ENCODE measurements at places on chromosomes 5 and 9. TPM values are rescaled to one million over a fixed set of nuclear protein-coding genes. Genes with fewer than 3 reads are reported as not detected.

Gene FYB1
- 0.11 TPM for total RNA-seq

Gene CCDC180
- total RNA-seq = 3.5 TPM

Gene KLF4
- 3.2 TPM for total RNA-seq

Gene SLC38A9
- 30.0 TPM for total RNA-seq

Gene LSM11
- total RNA-seq = 4.4 TPM

Gene SLC31A2
- 8.4 TPM for total RNA-seq

Gene REEP2
- total RNA-seq = 16.0 TPM

Gene SPINK4
- total RNA-seq = not detected

Gene TLE4
- total RNA-seq = 96.3 TPM

Gene TMEM215
- total RNA-seq = 3.0 TPM

Gene CYLC2
- not detected for total RNA-seq

Gene OLFM1
- 5.5 TPM for total RNA-seq

- DNase-seq = peak; percentile 58
Observed at GRCh38 chr5:159854916-159855315, 61.4 kb upstream of the ADRA1B start.

DNA sequence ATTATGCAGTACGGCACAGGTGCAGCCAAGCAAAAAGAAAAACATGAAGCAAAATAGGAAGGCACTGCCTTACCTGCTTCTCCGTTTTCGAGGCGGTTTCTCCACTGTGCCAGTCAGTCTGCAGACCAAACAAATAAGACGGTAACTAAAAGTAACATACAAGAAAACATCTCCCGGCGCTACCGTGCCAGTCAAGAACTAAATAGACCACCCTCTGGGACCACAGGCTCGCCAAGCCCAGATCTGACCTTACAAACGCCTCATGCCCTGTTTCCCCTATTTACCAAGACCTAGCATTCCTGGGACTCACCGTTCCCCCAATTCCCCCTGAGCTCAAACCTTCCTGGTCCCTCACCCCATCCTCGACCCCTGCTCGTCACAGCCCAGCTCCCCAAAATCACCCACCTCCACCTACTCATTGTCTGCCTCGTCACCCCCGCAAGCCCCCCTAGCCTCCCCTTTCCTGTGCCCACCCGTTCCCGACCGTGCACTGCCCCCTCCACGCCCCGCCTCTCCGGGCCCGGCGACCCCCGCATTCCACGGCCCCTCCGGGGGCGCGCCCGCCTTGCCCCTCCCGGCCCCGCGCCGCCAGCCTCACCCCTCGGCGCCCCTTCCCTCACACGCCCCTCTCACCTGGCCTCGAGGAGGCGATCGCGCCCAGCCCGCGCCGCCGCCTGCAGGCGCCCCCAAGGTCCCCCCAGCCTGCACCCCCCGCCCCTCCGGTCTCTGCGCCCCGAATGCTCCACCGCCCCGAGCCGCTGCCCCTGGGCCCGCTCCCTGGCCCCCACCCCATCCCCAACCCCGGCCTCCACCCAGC, 560 bp downstream of the SCAI start:
- DNase-seq = no peak

GRCh38 chr5:156934450-156935211, 28.4 kb downstream of the TIMD4 start:
- DNase-seq = no peak

GRCh38 chr5:160923411-160923810, 71.4 kb upstream of the ATP10B start:
- DNase-seq = no peak

- no peak for DNase-seq
Observed at GRCh38 chr9:106174346-106174745, 480.0 kb downstream of the TMEM38B start.

- DNase-seq = no peak
Observed at GRCh38 chr9:777978-778377, 63.5 kb upstream of the DMRT1 start.

- no peak for DNase-seq
Observed at GRCh38 chr5:172276214-172276613, 7.3 kb downstream of the UBTD2 start.

DNA sequence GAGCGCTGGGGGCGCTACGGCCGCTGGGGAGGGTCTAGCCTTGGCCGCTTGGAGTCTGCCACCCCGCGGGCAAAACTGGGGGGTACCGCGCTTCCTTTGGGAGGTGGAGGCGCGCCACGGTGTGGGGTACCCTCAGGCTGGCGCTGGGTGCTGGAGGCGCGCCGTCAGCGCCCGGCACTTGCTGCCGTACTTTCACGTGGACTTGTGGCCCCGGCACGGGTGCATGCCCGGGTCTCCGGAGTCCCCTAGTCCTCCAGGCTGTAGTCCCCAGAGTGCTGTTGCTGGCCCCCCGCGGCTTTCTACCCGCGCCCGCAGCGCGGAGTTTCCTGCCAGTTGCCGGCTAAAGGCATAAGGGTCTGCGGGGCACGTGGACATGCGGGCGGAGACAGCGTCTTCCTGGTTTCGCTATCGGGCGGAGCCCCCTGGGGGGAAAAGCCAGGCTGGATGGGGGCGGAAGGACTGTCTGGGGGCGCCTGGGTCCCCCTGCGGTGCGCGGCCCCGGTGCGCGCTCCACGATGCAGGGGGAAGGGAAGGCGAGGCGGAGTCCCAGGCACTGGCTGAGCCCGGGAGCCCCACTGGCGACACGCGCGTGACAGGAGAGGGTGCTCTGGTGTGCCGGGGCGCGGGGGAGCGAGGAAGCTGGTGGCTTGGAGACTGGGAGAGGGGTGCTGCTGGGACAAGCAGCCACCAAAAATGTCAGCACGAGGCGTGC, 666 bp downstream of the PPARGC1B start:
- DNase-seq = peak; percentile 8

DNA sequence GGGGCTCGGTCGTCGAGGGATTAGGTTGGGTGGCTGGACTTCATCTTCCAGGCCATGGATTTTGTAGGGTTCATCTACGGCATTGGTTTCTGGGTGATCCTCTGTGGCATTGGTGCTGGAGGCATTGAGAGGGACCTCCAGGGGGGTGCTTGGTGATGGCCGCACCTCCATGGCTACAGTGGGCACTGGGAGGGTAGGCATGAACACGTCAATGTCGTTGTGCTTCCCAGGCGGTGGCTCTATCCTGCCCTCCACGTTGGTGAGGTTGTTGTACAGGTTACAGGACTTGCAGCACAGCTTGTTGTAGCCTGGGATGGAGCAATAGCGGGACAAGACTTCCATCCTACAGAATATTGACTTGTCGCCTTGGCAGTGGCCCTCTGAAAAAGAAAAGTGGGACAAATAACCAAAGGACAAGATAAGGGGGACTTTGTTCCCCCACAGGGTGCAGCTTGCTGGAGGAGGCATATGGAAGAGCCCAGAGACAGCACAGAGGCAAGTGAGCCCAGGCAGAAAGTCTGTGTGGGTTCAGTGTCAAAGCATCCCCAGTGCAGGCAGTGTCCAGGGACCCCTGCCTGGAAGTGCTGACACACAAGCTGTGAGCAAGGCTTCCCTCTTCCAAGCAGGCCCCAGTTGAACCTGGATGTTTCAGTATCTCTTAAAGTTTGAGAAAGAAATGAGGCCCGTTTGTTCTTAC, 53.9 kb downstream of the ZNF354C start:
- no peak for DNase-seq

GRCh38 chr5:50655067-50655809, 11.2 kb upstream of the PARP8 start:
- no peak for DNase-seq

DNA sequence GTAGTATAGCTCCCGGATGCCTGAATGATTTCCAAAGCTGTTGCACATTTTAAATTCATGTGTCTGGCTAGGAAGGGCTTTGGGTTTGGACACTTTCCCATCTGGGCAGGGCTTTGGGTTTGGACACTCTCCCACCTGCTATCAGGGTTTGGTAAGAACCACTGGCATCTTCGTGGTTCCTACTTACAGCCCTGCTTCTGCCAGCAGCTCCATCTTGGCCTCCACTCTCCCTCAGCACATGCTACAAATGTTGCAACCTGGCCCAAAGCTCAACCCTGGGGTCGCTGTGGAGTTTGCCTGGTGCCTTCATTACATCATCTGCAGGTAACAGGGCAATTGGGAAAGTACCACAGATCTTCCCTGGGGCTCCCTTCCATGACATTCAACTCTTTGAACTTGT, 3.5 kb downstream of the TMCO6 start:
- peak; percentile 81 for DNase-seq

- DNase-seq = no peak
Observed at GRCh38 chr9:18384066-18384465, 89.9 kb upstream of the ADAMTSL1 start.

GRCh38 chr9:131237931-131238401, 38.3 kb downstream of the FAM78A start:
- DNase-seq = peak; percentile 90

DNA sequence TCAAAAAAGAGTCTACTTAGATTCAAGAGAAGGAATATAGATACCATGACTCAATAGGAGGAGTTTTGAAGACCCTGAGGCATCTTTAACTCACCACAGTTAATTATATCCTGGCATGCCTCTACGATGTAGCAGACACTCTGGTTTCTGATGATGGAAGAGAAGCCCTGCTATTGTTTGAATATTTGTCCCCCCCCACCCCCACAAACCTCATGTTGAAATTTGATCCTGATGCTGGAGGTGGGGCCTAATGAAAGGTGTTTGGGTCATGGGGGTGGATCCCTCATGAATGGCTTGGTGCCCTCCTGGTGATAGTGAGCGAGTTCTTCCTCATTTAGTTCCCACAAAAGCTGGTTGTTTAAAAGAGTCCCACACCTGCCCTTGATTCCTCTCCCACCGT, 147.9 kb upstream of the TBCA start:
- no peak for DNase-seq

DNA sequence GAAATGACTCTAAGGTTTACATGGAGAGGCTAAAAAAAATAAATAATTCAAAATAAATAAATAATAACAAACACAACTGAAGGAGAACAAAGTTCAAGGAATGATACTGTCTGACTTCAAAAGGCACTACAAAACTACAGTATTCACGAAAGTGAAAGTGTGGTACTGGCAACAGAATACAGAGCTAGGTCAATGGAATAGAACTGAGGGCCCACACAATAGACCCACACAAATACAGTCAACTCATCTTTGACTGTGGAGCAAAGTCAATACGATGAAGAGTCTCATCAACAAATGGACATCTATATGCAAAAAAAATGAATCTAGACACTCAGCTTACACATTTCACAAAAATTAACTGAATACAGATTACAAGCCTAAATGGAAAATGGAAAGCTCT, 75.3 kb downstream of the FBXW11 start:
- DNase-seq = no peak

- no peak for DNase-seq
Observed at GRCh38 chr9:2800394-2801179, 43.3 kb downstream of the PUM3 start.

DNA sequence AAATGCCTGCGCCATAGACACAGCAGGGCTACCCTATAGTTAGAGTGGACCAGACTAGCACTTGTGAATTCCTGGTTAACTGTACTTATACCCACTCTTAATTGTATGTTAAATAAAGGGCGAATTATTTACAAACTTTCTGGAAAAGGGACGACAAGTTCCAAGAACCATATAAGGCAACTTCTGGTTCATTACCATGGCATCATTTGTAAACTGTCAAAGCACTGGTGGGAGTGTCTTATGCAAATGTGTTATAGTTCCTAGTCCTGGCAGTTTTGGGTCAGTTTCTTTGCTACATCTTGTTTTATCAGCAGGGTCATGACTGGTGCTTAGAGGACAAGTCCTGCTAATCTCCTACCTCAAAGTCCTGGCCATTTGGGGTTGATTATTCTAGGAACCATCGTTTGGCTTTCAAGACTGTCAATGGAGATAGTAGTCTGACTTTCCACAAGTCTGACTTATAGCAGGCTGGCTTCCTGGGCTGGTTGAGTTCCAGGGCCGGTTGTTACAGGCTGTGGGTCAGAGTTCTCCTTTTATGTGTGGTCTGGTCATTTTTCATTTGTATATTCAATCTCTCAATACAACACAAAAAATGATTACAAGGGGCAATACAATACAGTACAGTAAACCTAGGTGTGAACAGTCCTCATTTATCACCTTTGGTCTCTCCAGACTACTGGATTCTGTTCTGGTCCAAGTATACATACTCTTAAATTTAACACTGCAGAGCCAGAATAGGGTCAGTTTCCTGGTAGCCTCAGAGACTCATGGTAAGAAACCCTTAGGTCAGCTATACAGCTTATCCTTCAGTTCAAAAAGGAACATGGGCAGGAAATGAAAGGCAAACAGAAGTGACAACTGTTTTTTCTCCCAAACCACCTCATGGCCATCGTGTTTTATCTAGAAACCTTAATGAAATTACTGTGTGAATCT, 8.3 kb upstream of the CFAP95 start:
- DNase-seq = no peak

DNA sequence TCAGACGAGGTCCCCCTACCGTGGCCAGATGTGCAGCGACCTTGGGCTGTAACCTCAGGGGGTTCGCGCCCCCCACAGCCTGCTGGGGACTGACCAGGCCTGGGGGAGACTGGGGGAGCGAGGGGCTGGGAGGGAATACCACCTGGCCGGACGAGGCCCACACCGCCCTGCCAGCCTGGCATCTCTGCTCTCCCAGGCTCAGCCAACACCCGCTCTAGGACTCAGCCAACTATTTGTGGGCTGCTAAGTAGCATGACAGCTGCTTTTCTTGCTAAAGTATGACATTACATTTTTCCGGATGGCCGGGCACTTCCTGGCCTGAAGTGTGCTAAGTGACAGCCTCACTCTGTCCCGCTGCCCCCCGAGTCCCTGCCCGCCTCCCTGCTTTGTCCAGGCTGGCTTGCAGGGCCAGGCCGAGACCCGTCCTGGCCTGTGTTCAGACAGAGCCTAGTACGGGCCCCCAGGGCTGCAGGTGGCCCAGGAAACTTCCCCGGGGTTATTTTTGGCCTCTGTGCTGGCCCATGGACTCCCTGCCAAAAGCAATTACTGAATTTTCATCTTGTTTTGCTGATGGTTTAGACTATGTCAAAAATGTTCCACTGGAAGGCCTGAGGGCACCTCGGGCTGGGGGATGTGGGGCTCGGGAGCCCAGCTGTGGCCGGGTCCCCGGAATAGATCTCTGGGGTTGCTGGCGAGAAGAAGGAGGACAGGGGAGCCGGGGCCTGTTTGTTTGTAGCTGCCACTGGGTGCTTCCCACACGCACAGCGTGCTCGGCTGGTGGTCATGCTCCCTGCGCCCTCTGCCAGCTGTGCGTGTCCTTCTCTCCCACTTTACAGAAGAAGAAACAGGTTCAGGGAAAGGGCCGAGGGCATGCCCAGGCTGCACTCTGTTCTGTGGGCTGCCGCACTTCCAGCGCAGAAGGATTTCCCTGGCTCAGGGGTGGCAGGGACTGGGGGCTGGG, 13.4 kb upstream of the SLC2A6 start:
- DNase-seq = no peak

DNA sequence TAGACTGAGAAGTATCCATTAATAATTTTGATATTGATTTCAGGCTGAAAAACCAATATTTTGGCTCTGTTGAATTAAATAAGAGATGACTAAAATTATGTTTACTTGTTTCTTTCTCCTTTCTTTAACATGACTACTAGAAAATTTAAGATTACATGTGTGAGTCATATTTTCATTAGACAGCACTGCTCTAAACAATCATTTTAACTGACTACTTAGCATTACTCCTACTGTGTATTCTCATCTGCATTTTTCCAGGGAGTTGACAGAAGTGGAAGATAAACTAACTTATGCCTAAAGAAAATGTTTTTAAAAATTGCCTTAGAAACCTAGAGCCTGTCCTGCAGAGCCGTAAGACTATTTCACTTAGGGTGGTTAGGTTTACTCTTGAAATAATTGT, 29.1 kb downstream of the TNC start:
- DNase-seq = peak; percentile 24

Measured in astrocyte (in vitro differentiated cells and primary cell).